ENCODE measurements at places on chromosomes 4 and X.

- no peak for DNase-seq
Measured at GRCh38 chrX:39998636-39999406, 98.9 kb downstream of the BCOR start.

GRCh38 chr4:54741202-54741601, 83.4 kb downstream of the KIT start:
- no peak for DNase-seq

DNA sequence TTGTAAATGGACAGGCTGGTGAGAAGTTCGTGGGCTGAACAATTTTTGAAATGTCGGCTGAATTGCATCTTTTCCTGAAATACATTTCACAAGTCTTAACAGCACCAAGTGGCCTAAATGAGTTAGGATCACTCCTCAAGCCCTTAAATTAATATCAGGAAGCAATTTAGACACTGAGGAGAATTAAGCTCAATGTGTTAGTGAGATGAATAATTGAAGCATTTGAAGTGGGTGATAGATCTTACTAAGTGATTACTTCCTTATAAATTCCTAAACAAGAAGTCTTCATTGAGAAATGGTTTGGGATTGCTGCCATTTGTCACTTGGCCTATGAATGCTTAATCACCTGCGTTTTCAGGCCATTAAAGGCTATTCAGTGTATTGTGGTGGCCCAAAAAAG, 116.8 kb downstream of the NAA11 start:
- DNase-seq: no peak

GRCh38 chrX:1591863-1592469, 562 bp downstream of the AKAP17A start:
- DNase-seq: no peak

DNA sequence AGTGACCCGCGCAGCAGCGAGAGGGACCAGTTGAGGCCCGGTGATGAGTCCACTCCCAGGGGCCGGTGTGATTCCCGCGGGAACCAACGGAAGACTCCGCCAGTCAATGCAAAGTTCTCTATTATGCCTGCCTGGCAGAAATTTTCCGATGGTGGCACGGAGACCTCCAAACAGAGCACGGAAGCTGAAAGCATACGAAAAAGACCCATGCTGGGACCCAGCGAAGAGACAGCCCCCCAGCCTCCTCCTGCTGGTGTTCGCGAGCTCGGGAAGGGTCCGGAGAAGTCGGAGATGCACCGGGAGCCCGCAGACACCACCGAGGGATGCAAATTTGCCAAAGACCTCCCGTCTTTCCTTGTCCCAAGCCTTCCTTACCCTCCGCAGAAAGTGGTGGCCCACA, 71.7 kb downstream of the AASDH start:
- no peak for DNase-seq
